Renal cortical epithelial cell (primary cell): ENCODE measurements at places on chromosomes 13 and 19. TPM values are rescaled to one million over a fixed set of nuclear protein-coding genes. Genes with fewer than 3 reads are reported as not detected.

DNA sequence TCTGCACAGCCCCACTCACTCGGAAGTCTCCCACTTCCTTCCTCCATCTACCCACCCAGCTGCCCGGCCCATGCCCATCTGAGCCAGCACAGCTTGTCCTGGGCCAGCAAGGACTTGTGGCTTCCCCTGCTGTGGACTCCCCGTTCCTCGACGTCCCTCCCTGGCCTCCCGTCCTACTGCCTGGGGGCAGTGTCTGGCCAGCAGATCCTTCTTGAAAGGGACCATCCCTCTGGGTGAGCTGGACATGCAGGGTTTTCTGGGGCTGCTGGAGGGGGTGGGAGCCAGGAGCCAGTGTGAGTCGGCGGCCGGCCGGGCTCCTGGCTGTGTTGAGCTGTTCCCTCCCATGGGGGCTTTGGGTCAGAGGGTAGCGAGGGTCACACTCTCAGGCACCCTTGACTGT is 26.7 kb downstream of the CRTC1 start:
- DNase-seq, result no peak

- no peak for DNase-seq
Observed at GRCh38 chr19:496986-497385, 700 bp downstream of the MADCAM1 start.

DNA sequence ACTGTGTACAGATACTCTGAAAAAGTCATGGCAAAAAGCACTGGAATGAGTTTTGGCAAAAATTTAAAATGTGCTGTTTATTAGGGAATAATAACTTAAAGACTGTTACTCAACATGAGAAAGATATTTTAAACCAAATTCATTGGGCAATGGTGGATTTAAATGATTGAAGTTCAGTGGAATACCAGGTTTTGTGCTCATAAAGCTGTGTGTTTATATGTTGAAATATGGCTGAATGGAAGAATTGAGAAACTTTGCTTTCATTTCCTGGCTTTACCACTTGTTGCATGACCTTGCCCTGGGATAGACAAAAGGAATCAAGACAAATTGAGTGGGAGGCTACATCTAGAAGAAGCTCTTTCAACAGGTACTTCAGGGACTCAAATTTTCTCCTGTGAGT is 246.4 kb downstream of the GPC5 start:
- no peak for DNase-seq

DNA sequence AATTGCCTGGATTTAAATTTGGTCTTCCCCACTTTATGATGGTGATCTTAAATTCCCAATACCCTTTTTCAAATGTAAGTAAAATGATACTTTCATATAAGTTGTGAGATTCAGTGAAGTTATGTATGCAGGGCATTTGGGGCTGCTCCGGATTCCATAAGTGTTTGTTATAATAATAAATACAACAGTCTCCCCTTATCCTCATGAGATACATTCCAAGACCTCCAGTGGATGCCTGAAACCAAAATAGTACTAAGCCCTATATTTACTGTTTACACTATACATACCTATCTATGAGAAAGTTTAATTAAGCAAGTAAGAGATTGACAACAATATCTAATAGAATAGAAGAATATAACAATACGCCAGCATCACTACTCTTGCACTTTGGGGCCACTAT is 2237.8 kb downstream of the PCDH9 start:
- DNase-seq, result no peak

DNA sequence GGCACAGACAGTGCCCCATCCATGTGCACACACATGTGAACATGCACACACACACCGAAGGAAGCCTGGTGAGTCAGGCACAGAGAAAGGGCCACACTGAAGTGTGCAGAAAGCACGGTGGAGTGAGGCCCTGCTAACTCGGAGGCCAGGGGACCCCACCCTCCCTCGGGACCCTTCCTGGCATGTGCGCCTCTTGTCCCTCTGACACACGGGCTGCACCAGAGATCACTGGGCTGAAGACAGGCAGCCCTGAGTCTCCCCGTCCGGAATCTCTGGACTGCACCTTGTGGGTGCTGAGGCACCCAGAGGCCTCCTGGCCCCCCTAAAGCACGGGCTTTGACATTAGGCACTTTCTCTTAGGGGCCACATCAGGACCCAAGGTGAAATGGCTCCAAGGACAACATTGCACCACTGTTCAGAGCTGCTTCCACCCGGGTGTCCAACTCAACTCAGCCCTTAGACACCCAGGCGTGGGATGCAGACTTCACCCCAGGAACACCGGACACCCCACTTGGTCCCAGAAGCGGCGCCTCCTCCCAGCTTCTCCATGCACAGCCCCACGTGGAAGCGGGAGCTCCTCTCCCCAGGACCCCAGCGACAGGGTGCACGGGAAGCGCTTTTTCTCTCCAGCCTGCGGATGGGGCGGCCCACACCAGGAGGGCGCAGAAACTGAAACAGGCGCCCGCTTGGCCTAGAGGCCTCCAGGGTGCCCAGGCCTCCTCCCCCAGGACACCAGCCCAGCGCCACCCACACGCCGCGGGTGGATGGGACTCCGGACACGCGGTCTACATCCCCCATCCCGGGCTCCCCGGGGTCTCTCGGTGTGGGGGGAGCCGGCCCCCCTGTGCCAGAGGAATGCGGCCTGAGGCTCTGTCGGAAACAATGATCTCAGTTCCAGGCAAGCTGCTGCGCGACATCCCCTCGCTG is 90.2 kb downstream of the SPACA7 start:
- no peak for DNase-seq

ENOX1 gene
- 0.52 and 2.7 TPM in 2 replicates for total RNA-seq

DNA sequence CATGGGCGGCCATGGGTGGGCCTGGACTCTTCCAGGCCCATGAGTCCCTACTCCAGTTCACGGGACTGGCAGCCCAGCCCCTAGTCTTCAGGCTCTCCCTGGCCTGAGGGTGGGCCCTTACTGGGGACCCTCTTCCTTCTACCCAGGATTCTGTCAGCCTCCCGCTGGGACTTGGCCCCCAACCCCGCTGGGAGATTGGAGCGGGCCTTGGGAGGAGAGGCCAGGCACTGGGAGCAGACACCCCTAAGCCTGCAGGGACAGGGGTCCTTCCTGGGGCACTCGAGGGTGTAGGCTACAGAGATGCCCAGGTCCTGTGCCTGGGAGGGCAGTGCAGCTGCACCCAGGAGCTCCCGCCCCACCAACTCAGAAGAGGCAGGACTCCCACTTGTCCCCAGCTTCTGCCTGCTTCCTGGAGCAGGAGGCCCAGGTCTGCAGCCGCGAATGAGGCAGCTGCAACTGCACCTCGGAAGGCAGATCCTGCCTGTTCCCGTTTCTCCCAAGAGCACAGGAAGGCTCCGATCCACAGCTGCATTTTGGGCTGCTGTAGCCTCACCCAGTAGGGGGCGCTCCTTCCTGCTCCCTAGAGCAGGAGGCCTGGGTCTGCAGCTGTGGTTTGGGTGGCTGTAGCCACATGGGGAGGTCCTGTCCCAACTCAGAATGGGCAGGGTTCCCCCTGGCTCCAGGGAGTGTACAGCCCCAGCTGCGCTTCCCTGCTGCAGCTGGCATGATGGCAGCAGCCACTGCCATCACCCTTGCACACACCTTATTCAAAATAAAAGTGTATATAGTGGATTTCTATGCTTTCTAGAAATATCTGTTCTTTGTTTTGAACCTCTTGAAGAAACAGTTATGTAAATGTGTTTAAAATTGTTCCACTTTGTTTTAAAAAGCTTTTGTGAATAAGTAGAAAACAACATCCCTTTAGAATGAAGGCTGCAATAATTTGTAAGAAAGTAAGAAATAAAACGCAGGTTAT is 46.8 kb downstream of the TEX26 start:
- no peak for DNase-seq

PCDH20 gene
- 19.1 and 46.4 TPM in 2 replicates for total RNA-seq

DNA sequence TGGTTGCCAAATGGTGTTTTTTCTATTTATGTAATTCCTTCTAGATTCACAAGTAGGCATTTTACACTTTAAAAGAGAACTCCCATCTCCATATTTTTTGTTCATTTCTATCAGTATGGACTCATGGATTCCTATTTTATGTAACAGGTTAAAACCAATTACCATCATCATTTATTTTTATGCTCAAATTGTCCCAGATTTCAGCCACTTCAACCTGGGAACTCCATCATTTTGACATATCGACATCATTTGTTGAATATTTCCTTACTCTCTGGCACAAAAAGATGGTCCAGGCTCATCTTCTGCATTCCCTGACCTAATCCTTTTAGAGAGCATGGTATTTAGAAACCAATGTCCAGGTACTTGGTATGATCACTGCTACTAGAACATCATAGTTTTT is 79.9 kb downstream of the VWA8 start:
- DNase-seq, result no peak

- DNase-seq, result no peak
Observed at GRCh38 chr19:38318660-38319059, 985 bp upstream of the KCNK6 start.

ZNF675 gene
- 17.1 and 18.8 TPM in 2 replicates for total RNA-seq

- DNase-seq, result no peak
Observed at GRCh38 chr19:56699552-56699951, 28.0 kb upstream of the ZNF835 start.

GRCh38 chr19:10266706-10267105 is 4.2 kb upstream of the ICAM1 start:
- no peak for DNase-seq

TMEM59L gene
- total RNA-seq, result 0.40 TPM in 1 of 2 replicates, not detected in the other

EFNA2 gene
- total RNA-seq, result 0.10 TPM in 1 of 2 replicates, not detected in the other

SLC6A16 gene
- 0.25 TPM in 1 of 2 replicates, not detected in the other for total RNA-seq

RINL gene
- total RNA-seq, result 10.0 and 19.1 TPM in 2 replicates

- DNase-seq, result no peak
Observed at GRCh38 chr19:18464646-18465045, 26.7 kb upstream of the ISYNA1 start.

ZNF415 gene
- 5.2 and 16.2 TPM in 2 replicates for total RNA-seq

DNA sequence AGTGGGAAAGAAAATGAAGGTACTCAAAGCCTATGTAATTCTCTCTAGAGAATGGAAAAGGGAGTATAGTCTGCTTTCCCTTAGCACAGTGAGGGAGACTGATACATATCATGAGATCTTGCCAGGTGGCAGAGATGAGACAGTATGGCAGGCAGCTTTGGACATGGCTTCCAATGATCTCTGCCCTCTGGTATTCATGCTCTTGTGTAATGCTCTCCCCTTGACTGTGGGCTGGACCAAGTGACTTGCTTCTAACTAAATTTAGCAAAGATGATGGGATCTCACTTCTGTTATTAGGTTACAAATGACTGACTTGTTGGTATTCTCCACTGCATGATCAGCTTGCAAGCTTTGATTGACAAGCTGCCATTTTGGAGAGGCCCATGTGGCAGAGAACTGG is 10.2 kb downstream of the ZNF132 start:
- DNase-seq, result no peak

PEAK3 gene
- 0.05 TPM in 1 of 2 replicates, not detected in the other for total RNA-seq

DNA sequence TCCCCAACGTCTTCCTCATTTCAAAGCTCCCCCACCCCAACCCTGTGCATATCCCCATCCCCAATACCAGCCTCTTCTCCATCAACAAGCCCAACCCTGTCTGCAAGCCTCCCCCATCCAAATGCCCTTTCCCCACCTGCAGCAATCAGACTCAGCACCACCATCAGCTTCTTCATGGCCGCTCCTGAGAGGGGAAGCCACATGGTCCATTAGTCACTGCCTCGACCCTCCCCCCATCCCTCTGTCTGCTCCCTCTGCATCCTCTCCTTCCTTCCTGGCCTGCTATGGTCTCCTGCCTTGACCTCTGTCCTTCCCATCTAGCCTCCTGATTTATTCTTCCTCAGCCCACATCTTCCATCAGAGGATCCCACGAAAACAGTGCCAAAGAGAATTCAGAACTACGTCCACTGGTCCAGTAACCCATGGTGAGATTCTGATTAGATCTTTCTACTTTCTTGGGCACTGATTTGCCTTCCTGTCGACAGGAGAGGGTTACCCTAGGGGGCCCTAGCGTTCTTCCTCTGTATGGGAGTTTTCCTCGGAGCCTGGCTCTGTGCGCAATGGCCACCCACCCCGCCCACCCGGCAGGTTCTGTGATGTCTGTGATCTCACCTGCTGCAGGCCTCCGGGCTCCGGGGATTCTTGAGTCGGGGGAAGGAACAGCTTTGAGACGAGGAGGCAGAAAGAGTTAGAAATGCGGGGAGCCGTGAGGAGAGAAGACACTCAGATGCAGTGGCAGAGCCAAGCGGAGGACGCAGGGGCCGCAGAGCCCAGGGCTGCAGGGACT is 1.3 kb downstream of the KLK6 start:
- no peak for DNase-seq

DNA sequence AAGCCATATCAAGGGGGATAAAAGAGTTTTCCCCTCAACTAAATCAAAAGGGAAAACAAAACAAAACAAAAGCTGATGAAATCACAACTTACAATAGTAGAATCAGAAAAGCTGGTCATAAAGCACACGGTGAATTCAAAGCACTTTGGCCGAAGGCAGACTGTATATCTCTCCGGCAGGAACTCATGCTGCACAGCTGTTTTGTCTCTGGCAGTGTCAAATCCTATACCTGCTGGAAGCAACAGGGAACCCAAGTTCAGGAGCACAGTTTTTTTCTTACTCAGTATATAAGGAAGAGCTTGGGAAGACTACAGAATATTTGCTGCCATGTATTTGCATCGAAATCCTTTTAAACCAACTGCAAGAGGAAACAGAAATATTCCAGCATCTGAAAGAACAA is 213.7 kb downstream of the RFC3 start:
- DNase-seq, result no peak

- DNase-seq, result no peak
Observed at GRCh38 chr19:16497837-16498236, 1.6 kb downstream of the C19orf44 start.
